Hindlimb muscle (tissue), 1 donor: ENCODE measurements at places on chromosomes 12 and 14. TPM values are rescaled to one million over a fixed set of nuclear protein-coding genes. Genes with fewer than 3 reads are reported as not detected.

- DNase-seq: no peak
Measured at GRCh38 chr12:131038159-131038558, 84.5 kb downstream of the ADGRD1 start.

DNA sequence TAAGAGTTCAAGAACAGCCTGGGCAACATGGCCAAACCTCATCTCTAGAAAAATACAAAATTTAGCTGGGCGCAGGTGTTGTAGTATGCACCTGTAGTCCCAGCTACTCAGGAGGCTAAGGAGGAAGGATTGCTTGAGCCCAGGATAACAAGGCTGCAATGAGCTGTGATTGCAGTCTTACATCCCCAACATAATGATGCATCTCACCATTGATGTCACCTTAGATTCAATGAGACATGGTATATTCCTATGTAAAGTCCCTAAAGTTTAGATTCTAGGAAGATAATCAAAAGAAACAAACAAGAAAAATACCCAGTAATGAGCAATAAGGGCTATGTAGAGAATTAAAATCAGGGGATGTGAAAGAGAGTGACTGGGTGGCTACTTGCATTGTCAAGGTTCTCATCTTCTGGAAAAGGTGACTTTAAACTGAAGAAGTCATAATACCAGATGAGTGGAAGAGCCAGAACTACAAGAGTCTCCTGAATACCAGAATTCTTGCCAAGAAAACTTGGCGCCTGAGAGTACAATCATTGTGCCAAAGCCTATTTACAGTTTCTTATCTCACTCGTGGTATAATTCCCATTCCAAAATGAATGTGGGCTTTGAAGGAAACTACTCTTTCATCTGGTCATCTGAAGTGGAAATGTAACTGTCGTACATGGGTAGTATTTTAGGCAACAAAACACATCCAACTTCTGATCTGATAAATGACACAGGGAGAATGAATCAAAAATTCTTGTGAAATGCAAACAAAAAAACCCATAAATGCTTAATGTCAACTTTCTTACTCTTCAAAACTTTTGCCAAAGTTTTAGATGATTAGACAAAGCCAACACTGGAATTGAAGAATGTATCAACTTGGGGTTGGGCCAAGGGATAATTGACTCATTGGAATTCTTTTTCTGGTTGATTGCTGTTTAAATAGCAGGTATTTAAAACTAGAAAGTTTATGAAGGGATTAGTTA is 81.1 kb upstream of the ST8SIA1 start:
- no peak for DNase-seq

GRCh38 chr12:88375306-88376305 is 204.7 kb downstream of the KITLG start:
- DNase-seq: no peak

The SERPINA12 gene
- polyA plus RNA-seq: not detected

GRCh38 chr14:71448431-71449315 is 483.6 kb upstream of the RGS6 start:
- no peak for DNase-seq

The MAP1LC3B2 gene
- polyA plus RNA-seq: 5.5 TPM

- DNase-seq: no peak
Measured at GRCh38 chr12:24404086-24404815, 454.8 kb upstream of the SOX5 start.

DNA sequence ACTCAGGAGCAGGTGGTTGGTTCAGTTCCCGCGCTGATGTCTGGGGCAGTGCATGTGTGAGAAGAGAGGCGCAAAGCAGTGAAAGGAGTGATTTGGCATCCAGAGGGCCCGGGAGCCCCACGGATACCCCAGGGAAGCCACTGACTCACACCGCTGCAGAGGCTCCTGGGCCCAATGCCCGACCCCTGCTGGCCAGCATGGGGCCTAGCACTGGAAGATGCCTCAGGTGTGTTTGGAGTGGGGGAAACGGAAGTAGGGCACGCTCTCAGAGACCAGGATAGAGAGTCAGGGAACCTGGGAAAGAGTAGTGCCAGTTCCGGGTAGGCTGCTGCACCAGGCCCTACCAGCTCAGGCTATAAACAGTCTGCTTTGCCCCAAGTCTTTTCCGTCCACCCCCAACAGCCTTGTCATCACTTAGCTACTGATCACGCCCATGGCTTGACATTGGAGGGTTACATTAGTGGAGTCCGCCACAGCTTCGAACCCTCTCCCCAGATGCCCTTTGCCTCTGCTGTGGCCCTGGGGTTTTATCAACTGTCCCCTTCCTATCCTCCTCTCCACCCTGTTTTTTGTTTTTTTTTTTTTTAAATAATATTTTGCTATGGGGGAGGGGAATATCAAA is 9.5 kb upstream of the CSAD start:
- DNase-seq: peak; percentile 32

GRCh38 chr12:25934456-25934855 is 24.0 kb upstream of the RASSF8 start:
- no peak for DNase-seq

- no peak for DNase-seq
Measured at GRCh38 chr14:91315844-91316267, 71.4 kb upstream of the GPR68 start.

DNA sequence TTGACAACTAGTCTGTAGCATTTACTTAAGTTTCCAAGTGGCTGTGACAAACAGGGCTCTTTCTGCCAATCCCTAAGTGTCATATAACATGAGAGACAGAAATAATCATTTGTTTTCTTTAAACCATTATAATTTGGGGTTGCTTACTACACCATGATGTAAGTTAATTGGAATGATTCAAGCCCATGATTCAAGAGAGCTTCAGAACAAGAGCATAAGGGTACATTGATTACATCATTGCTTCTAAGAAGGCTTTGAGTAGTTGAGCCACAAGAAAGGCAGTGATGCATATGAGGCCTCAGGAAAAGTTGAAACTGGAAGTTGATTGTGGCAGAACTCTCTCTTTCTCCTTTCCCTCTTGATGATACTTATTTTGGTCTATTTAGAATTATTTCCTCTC is 444.0 kb downstream of the CCER1 start:
- no peak for DNase-seq

GRCh38 chr14:56085471-56085870 is 32.7 kb upstream of the PELI2 start:
- no peak for DNase-seq

The SYCP3 gene
- 0.41 TPM for polyA plus RNA-seq

DNA sequence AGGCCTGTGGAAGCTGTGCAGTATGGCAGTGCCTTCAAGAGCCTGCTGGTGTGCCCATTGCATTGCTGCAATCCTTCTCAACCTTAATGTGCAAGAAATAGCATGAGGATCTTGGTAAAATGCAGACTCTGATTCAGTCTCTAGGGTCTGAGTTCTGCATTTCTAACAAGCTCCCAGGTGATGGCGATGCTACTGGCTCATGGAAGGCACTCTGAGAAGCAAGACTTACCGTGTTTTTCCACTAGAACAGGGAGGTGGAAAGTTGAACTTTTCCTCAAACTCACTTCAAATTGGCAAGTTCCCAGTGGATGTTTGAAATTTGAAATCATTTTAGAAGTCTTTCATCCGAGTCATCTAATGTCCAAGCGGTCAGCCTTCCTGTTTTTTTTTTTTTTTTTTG is 55.5 kb downstream of the MYRFL start:
- DNase-seq: no peak

The COX6A1 gene
- polyA plus RNA-seq: 94.3 TPM

GRCh38 chr12:24719293-24719721 is 229.6 kb downstream of the BCAT1 start:
- DNase-seq: no peak

DNA sequence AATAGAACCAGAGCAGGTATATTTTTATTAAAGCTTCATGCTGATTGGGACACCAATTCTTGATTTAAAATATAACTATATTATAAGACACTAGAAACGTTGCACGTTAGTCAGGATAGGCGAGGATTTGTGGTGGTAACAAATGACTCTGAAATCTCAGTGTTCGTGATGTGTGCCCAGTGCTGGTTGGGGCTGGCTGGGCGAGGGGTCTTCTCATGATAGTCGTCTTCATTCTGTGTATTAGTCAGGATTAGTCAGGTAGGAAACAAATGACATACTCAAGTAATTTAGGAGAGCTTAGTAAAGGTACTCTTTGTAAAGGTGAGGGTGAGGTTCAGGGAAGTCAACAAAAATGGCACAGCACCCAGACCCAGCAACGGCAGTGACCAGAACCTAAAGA is 73.9 kb upstream of the HIF1A start:
- no peak for DNase-seq

- no peak for DNase-seq
Measured at GRCh38 chr12:68792952-68793351, 15.0 kb upstream of the MDM2 start.

DNA sequence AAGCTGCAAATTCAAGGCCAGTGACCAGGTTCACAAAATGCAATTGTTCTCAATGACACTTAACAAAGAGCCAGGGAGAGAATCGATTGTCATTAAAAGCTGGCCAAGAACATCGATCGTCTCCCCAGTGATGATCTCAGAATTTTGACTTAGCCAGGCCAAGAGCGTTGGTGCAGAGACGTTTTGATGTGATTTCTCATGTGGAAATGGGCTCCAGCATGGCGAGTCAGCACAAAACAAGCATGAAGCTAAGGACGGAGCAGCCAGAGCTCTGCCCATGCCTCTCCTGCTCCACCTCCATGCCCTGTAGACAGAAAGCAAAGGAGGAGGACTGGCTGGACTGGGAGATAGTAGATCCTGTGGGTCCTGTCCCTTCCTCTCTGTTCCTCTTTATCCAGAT is 270.8 kb downstream of the FOXN3 start:
- no peak for DNase-seq

The B3GNT4 gene
- 0.59 TPM for polyA plus RNA-seq

DNA sequence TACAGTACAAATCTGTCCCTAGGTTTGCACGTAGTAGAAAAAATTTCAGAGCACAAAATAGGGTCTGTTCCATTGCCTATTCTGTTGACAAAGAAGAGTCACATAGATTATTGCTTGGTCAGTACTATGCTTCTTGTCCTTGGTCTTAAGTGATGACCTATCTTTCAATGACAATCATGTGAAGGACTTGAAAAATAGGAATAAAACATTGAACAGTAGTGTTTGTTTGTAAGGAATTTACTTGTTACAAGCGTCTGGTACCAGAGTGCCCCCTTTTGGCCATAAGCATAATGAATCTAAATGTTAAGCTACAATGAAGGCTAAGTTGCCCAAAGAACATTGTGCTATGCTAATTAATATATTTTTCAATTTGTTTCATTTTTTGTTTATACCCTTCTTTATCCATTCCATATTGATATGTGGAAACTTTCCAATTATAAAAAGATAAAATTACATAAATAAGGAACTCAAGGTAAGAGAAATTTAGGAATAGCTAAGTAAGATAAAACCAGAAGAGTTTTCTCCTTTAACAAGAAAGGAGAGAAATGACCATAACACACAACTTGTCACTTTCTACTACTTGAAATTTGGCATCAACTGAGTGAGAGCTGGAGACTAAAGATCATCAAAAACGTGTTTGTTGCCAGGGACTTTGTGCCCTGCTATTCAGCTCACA is 204.7 kb downstream of the EPS8 start:
- DNase-seq: peak; percentile 63

DNA sequence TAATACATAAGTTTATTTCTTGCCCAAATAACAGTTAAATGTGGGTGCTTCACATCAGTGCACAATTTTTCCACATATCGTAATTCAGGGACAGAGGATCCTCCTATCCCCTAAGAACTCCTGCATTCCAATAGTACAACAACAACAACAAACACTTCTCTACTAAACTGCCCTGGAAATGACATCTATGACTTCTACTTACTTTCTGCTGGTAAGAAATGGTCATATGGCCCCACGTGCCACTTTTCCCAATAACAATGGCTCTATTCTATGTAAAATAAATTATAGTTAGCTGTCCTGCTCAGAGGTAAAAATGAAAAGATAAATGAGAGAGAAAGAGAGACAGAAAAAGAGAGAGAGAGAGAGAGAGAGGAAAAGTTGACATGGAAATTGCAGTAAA is 308.5 kb downstream of the ATXN7L3B start:
- no peak for DNase-seq

GRCh38 chr12:5945071-5946008 is at the start of gene ANO2:
ANO2 (minus strand) TSS chr12:5945259; CDS start chr12:5945217, 42 bp downstream.
- peak; percentile 28 for DNase-seq

DNA sequence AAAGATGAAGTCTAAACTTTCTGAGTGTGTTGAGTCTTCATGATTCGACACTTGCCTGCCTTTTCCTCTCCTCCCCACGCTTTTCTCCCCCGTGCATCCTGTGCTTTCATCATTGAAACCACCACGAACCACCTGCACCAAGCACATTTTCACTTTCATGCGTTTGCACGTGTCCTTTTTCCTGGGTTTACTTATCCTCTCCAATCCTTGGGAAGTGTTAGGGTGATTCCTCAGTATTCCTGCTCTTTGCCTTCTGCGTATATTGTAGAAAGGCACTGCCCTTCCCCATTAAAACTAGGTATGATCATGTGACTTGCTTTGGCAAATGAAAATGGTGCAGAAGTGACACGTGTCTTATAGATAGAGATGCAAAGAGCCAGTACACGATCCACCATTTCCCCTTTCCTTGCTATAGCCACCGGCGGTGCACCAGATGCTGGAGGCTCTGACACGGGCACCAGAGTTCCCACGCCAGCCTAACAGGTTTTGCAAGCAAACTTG is 106.6 kb downstream of the BRMS1L start:
- no peak for DNase-seq

DNA sequence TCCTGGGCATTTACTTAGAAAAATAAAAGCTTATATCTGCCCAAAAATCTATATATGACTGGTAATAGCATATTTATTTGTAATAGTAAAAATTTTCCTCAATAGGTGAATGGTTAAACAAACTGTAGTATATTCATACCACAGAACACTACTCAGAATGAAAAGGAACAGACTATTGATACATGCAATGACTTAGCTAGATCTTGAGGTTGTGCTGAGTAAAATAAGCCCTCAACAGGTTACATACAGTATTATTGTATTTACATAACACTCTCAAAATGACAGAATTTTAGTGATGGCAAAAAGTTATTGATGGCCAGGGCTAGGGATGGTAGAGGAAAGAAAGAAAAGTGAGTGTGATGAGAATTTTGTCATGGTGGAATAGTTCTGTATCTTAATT is 178.4 kb downstream of the BMP4 start:
- no peak for DNase-seq

The GRIN2B gene
- 0.01 TPM for polyA plus RNA-seq

DNA sequence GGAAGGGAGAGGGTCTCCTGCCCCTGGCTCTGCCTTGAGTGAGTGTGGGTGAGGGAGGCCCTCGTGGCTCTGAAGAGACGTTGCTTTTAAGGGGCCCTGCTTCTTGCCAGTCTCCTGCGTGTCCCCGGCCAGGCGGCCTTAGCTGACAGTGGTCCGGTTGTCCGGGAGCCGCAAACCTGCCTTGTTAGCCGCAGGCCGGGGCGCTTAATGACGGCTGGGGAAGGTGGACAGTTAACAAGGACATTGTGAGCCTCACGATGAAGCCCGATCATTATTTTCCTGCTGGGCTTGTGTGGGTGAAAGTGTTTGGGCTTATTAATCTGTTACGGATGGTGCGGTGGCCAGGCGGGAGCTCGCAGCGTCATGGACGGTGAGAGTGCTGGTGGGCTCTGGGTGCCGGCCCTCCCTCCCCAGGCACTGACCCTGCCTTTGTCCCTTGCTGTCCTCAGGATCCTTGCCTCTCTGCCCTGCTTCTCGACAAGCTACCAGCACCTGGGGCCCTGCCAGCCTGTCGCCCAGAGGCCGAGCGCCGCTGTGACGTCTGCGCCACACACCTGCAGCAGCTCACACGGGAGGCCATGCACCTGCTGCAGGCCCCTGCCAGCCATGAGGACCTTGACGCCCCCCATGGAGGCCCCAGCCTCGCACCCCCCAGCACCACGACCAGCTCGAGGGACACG is 13.3 kb downstream of the KIF26A start:
- DNase-seq: no peak
